ENCODE measurements at places on chromosomes 12 and 14. TPM values are rescaled to one million over a fixed set of nuclear protein-coding genes. Genes with fewer than 3 reads are reported as not detected.

KRT75 gene
- total RNA-seq = not detected

EAPP gene
- 35.9 TPM for total RNA-seq

NELL2 gene
- 55.1 TPM for total RNA-seq

TAS2R43 gene
- total RNA-seq = 1.7 TPM

DNAJC22 gene
- not detected for total RNA-seq

KRT71 gene
- total RNA-seq = not detected

ACACB gene
- total RNA-seq = 13.3 TPM

OTX2 gene
- not detected for total RNA-seq

SVOP gene
- not detected for total RNA-seq

FUT8 gene
- total RNA-seq = 79.2 TPM

EIF2S3B gene
- 1.0 TPM for total RNA-seq

MYRFL gene
- total RNA-seq = not detected

ANKS1B gene
- 0.25 TPM for total RNA-seq

PRB2 gene
- total RNA-seq = not detected

SERPINA1 gene
- total RNA-seq = 4.1 TPM

SYT10 gene
- not detected for total RNA-seq

MTA1 gene
- 119 TPM for total RNA-seq

ERC1 gene
- total RNA-seq = 38.7 TPM

TPI1 gene
- total RNA-seq = 1,035 TPM

IFI27 gene
- 193 TPM for total RNA-seq

MMP19 gene
- total RNA-seq = not detected

RNF41 gene
- total RNA-seq = 31.6 TPM
